ENCODE measurements at places on chromosomes 5 and 9.

- DNase-seq = no peak
Measured at GRCh38 chr9:109517901-109518377, 19.8 kb upstream of the PTPN3 start.

DNA sequence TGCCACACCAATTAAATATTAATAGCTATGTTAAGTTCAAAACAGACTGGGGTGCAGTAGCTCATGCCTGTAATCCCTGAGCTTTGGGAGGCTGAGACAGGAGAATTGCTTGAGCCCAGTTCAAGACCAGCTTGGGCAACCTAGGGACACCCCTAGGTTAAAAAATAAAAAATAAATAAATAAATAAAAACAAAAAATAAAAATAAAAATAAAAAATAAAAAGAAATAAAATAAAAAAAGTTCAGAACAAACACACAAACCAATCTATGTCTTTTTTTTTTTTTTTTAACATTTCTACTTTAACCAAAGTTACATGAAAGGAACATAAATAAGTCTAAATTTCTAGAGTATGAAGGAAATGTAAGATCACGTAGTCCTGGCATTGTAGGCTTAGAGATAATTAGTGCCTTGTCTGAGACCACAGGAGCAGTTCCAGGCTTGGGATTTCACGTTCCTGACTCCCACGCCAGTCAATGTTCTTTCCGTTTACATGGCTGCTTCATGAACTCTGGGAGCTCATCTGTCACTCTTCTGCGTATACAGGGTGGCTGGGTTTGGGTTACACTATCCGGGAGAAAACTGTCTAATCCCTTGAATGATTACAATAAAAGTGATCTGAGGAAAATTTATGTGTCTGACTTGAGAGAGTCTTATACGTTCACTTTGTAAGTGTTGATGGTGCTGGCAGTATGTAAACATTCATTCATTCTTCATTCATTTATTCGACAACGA is 85.2 kb downstream of the KIAA1958 start:
- DNase-seq = no peak

- no peak for DNase-seq
Measured at GRCh38 chr5:176172246-176172645, 66.0 kb upstream of the SIMC1 start.

- DNase-seq = no peak
Measured at GRCh38 chr5:55030676-55031369, 6.8 kb downstream of the GZMK start.

DNA sequence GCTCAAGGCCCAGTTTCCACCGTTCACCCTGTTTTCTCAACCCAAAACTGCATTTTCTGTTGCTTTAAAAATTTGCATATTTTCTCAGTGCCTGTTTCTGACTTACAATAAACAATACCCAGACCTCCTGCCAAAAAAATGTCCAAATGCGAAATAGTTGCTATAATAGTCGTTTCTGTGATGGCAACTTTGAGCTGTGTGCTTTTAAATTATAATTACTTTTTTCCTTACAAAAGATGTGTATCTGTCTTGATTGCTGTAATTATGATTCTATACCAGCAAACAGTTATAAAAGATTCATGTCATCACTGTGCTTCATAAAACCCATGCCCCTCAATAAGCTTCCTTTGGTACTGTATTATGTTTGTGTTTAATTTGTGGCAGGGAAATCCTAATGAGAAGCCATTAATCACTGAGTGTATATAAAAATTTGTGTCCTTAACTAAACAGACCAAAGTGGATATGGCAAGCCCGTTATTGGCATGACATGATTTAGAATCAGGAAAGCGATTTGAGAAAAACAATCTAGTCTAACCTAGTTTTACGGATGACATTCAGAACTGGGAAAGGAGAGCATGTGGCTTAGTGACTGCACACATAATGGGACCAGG is 5.4 kb upstream of the SLC1A3 start:
- no peak for DNase-seq

DNA sequence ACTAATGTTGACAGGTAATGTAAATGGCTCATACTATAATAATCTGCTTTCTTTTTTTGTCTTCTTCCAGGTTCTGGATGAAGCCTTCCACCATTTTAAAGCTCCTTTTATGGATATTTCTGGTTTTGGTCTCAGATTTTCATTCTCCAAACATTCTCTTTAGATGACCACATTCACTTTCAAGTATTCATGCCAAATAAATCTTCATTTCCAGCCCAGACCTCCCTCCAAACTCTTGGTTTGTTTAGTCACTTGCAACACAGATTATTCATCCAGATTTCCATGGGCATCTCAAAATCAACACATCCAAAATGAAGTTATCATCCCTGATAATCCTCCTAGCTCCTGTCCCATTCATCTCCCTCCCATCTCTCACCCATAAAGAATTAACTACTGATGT is 40.3 kb upstream of the SVEP1 start:
- no peak for DNase-seq

GRCh38 chr9:129567842-129568559 is 52.9 kb downstream of the C9orf50 start:
- DNase-seq = no peak

DNA sequence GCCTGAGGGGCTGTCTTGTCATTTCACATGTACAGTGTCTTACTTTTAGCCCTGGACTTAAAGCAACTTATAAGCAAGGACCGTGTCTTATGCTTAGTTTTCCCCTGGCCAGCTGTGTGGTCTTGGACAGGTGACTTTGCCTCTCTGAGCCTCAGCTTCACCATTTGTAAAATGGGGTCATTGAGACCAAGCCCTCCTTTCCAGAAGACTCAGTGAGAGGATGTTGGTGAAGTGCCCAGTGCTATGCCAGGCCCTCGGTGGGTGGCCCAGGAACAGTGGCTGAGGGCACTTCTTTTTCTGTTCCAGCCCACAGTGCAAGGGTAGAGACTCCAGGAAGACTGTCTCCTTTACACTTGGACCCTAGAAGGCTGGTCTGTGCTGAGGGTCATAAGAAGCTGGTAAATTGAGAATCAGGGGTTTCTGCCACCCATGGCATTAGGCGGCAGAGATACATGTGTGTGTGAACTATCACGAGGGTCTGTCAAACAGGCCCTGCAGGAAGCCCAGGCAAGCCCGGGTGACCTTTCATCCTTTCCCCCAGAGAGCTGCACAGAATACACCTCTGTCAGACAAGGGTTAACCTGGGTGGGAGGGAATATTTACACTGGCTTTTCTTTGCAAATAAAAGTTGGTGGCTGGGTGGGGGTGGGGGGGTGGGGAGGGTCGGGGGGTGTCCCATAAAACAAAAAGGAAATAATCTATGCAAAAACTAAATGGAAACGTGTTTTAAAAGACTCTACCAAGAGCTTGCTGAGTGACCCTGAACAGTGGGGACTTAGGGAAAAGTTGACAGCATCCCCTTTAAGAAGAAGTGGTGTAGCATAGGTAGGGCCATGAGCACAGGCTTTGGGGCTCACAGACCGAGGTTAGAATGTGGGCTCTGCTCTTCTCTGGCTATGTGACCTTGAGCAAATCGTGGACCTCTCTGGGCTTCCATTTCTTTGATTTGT is 20.4 kb upstream of the KIF12 start:
- no peak for DNase-seq

DNA sequence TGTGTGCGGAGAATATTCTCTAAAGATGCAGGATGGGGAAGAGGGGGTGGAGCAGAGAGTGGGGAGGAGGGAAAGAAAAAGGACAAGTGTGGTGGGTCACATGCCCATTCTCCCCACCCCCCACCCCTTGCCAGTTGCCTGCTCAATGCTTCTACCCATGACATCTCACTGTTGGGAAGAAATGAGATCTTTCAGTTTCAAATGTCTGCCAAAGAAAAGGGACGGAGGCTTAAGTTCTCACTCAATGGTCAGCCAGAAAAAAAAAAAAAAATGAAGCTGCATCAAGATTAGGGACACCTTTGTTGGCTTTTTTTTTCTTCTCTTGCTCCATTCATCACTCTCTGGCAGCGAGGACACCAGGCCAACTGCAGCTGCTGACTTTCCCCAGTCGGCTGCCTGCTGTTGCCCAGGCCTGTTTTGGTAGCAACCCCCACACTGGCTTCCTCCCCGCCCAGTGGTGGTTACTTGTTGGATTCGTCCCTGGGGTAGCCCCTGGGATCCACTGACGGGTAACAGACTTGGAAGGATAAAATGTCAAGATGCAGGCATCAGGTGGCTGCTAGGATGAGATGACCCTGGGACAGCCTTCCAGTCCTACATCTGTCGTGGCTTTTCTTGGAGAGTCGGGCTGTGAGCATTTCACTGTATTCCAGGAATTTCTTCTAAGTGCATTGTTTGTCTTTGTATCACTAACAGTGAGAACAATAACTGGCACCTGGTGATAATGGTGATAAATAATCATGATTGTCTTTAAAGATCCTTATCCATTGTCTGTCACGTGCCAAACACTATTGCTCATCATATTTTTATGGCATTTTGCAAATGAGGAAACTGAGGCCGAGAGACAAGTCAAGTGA is 9.1 kb downstream of the WWC1 start:
- no peak for DNase-seq
